ENCODE measurements at places on chromosomes 2 and 18.
A peak's percentile ranks its signal among the peaks of the same experiment; 100 is the strongest.

DNA sequence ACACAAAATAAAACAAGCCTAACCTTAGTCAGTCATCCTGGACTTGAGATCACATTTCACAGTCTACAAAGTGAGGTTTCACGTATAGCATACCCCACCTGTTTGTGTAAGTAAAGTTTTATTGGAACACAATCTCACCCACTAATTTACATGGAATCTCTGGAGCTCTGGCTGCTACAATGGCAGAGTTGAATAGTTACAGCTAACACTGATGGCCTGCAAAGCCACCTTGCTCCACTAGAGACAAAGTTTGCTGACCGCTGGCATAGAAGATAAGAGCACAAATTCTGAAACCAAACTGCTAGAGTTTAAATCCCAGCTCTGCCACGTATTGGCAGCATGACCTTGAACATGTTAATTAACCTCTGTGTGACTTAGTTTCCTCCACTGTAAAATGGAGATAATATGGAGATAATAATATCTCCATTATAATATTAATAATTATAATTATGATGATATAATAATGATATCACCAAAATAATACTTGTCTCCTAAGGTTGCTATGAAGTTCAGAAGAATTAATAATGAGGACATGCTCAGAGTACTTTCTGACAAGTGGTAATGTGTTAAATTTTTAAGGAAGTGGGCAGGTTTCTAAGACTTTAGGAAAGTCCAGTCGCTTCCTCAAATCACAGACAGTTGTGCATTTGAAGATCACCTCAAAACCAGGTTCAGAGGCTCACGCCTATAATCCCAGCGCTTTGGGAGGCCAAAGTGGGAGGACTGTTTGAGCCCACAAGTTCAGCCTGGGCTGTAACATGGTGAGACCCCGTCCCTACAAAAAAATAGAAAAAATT is 204.6 kb downstream of the SH3RF3 start:
- no peak for DNase-seq

- DNase-seq: no peak
These were observed 162.0 kb upstream of the HAAO start for GRCh38 chr2:42954227-42954962.

GRCh38 chr2:207975921-207976320 is 49.4 kb downstream of the PLEKHM3 start:
- no peak for DNase-seq

- peak; percentile 10 for DNase-seq
These were observed 11.7 kb upstream of the CNGA3 start for GRCh38 chr2:98334439-98335078.

- DNase-seq: no peak
These were observed 111.8 kb upstream of the SLC35G4 start for GRCh38 chr18:11497585-11497984.

GRCh38 chr2:17323697-17324096 is 194.5 kb downstream of the RAD51AP2 start:
- no peak for DNase-seq
